ENCODE measurements at places on chromosomes 2 and 18.
A peak's percentile ranks its signal among the peaks of the same experiment; 100 is the strongest.

- DNase-seq = peak; percentile 43
These were observed 136.7 kb downstream of the TMEM247 start for GRCh38 chr2:46615986-46616485.

DNA sequence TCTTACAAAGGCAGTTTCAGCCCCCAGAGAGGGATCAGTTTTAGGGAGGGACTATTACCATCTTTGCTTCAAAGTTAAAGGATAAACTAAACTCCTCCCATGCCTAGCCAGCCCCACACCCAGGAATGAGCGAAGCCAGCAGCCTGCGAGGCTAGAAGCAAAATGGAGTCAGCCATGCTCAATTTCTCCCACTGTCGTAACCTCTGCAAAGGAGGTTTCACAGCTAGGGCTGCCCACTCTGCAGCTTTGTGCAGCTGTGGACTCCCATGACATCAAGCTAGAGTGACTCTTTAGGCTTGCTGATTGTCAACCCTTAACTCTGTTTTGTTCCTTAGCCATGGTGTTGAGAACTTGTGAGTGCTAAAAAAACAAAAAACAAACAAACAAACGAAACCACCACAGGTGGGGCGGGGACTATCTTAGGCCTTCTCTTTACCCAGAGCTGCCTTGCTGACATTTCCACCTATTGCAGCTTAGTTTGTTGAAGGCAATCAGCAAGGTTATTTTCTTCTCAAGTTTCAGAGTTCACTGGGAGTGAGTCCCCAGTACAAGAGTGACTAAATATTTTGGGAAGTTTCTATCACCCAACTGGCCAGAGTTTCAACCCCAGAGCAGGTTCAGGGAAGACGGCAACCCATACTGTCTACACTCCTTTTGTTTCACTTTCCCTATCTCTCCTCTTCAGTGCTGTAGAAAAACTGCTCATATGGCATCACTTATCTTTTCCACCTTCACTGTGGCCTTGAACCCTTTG, 592.1 kb downstream of the XIRP2 start:
- no peak for DNase-seq

DNA sequence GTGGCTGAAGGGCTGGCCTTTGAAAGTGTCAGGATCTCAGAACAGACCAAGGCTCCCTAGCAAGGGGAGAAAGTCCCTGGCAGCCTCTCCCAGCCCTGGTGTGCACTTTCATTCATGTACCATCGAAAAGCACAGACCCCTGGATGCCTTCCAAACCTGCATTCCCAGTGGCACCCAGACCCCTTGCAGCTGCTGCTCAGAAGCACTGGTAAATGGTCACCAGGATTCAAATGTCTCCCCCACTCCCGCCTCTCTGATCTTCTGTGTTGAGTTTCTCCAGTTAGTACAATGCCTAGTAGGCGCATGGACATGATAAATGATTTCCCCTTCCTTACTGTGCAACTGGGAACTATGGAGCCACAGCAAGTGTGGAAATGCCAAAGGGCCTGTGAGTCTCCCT, 180.0 kb downstream of the GLI2 start:
- no peak for DNase-seq

DNA sequence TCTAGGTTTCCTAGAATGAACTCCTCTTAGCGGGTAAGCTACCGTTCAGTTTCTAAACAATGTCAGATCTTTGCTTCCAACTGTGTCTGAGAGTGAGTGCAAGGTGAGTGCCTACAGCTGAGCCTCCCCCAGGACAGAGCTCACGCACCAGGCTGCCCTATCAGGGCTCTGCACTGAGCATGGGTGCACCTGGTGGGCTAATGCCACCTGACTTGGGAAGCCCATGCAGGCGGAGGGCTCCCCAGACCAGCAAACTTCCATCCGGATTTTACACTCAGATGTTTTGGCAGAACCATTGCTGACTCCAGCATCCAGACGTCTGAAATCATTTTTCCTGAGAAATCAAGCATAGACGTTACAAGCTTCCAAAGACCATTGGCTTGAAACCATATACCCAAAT, 16.1 kb upstream of the MLPH start:
- no peak for DNase-seq

- peak; percentile 67 for DNase-seq
These were observed 99.9 kb downstream of the TRIB2 start for GRCh38 chr2:12816379-12817306.
